Adrenal gland (tissue), 19 donors: ENCODE measurements at places on chromosomes 12 and 14. TPM values are rescaled to one million over a fixed set of nuclear protein-coding genes. Genes with fewer than 3 reads are reported as not detected.
A peak's percentile ranks its signal among the peaks of the same experiment; 100 is the strongest.

PRH1 gene
- 12.1 TPM for total RNA-seq

CLEC6A gene
- total RNA-seq = not detected

ADAM21 gene
- 0.22 TPM for total RNA-seq

GRCh38 chr12:83536496-83536895 is 849.8 kb downstream of the TMTC2 start:
- DNase-seq = no peak

GRCh38 chr12:30796891-30797371 is 42.2 kb upstream of the CAPRIN2 start:
- no peak for DNase-seq

- DNase-seq = peak; percentile 29
Measured at GRCh38 chr14:22472935-22473854, 115.8 kb downstream of the DAD1 start.
